ENCODE measurements at places on chromosomes 1 and 21.

DNA sequence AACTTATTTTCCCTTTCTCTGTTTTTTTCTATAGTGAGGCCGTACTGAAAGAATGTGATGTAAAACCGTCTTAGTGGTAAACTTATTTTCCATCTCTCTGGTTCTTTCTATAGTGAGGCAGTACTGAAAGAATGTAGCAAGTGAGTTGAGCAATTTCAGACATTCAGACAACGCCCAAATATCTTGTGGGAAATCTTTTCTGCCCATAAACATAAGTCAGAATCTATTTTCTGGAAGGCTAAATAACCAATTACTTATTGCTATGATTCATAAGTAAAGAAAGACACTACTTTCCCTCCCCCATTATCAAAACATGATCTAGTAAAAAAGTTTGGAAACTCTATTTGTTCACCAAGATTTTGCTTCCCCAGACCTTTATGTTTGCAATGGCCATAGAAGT, 18.8 kb upstream of the SCCPDH start:
- DNase-seq = no peak

DNA sequence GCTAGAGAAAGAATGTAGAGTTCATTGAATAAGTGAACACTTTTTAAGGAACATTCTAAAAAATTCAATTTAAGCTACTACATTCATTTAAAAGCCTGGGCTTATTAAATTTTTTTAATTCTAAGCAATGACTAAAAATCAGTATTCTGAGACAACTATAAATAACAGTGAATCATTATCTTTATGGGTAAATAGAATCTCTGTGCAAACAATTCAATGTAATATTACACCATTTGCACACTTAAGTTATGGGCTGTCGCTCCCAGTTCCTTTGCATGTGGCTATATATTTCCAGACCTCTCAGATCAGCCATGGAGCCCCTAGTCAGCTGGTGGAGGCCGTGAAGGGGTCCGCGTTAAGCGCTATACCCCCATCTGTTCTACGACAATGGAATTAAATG, 65.1 kb downstream of the KCNK1 start:
- no peak for DNase-seq

- no peak for DNase-seq
Measured at GRCh38 chr1:12208271-12208670, 21.6 kb upstream of the VPS13D start.

- no peak for DNase-seq
Measured at GRCh38 chr1:24828183-24828886, 83.1 kb downstream of the CLIC4 start.

All from CD4-positive, alpha-beta T cell treated with Interferon alpha-2 for 1 hour (primary cell).